ENCODE measurements at places on chromosomes 2 and 18.

DNA sequence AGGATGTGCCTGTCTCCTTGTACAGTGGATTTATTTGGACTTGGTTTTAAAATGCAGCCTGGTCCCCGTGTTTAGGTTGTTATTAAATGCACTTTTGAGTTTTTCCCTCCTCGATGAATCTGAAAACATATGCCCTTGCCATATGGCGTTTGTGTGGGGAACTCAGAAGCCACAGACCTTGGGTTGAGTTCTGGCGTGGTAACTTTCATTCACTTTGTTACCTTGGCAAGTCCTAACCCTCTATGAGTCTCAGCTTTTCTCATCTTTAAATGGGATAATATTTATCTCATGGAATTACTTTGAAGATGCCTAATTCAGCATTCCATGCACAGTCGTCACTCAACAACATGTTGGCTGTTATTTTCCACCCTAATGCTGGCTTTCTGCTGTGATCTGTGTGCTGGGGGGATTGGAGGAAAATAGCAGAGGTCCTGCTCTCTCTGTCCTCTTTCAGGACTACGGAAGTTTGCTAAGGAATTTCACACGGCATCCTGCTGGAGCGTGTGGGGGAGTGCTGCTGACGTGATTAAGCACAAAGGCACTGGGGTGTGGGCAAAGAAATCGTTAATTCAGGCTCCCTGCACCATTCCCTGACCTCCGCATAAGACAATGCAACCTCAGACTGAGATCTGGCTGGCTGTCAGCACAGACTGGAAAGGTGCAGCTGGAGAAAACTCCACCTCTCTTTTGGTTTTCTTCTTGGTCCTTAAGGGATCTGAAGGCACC is 61.7 kb downstream of the LDLRAD4 start:
- peak; percentile 22 for DNase-seq

- DNase-seq: no peak
Observed at GRCh38 chr18:35680139-35680551, 98.6 kb downstream of the GALNT1 start.

DNA sequence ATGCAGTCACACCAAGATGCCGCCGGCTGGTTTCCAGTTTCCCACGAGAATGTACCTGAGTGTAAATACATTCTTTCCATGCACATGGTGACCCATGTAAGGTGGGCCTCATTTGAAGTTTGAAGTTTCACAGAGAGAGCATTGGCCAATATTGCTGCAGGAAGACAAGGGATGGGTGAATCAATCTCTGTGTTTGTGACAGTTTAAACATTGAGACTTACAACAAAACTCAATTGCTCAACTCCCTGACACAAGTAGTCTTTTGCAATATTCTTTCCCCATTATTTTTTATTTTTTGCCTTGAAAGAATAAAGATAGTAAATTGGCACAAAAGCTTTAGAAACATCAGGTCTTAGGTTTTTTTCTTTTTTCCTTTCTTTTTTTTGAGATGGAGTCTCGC is 5.1 kb downstream of the SERPINB2 start:
- no peak for DNase-seq

- no peak for DNase-seq
Observed at GRCh38 chr2:37585295-37585908, 86.0 kb downstream of the CDC42EP3 start.

DNA sequence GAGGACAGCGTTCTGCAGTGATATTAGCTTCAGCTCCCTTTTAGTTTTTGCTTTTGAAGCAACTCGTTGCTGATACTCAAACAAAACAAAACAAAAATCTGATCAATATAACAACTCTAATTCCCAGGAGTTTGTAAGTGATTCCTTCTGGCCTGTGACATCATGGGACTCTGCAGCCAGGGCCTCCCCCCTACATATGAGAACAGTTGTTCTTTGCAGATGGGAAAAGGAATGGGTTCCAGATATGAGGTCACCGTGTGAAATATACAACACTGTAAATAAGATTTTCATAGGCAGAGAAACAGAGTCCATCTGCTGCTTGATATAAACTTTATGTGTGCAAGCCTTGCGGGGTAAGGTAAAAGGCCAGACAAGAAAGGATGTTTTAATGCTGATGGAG is 56.7 kb downstream of the DIS3L2 start:
- DNase-seq: no peak

GRCh38 chr18:69401226-69401971 is 711 bp downstream of the DOK6 start:
- no peak for DNase-seq

DNA sequence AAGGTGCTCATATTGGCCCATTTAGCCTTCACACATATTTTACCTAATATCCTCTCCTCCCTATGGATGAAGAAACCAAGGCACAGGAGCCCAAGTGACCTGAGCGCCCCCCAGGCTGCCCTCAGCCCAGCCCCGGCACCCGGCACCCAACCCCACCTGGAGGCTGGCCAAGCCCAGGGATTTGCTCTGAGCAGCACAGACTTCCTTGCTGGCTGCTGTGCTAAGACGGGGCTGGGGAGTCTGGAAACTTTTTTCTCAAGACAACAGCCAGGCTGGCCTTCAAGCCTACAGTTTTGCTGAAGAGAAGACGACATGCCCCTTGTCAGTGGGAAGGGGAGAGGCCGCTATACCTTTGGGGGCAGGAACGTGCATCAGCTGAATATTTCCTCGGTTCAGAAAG is 52.7 kb upstream of the LAMA1 start:
- DNase-seq: no peak

DNA sequence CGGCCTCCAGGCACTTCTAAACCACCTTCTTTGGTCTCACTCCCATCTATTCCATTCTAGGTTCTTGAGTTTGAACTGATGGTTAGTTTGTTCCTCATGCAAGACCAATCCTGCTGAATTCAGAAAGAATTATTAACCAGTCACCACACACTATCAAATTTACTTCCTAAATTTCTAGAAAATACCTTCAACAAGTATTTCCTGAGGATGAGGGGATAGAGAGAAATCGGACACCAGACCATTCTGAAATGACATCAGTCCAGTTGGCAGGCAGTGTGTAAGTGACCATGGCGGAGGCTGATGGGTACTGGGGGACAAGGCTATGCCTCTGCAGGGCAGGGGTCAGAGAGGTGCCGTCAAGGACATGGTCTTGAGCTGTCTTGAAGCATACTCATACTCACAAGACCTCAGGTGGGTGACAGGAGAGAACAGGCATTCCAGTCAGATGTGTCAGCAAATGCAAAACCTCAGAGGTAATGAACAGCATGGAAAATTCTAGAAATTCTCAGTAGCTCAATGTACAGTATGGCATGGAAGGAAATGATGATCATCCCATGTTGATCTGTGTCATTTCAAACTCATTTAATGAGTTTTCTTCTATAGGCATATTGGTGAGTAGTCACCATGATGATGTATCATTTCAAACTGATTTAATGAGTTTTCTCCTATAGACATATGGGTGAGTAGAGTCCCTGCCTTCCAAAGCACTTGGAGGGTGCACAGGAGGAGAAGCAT is 119.6 kb downstream of the DDX1 start:
- no peak for DNase-seq

GRCh38 chr2:198657512-198658121 is 800.1 kb downstream of the SATB2 start:
- no peak for DNase-seq

DNA sequence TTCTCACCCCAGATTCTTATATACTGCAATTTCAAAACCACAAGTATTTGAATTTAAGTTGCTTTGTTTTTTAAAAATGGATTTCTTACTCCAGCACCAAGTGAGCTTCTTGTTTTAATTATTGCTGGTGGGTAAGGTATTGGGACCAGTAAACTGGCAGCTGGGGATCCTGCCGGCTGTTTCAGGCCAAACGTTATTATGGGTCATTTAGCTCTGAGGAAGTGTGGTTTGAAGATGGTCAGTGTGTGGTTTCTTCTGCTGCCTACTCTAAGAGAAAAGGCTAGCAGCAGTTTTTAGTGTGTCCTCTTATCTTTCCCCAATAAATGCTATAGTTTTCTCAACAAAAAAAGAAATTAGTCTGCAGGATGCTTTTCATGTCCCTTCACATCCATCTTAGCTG is 30.6 kb downstream of the CFAP221 start:
- DNase-seq: no peak

- no peak for DNase-seq
Observed at GRCh38 chr2:240469239-240469636, 33.8 kb downstream of the GPC1 start.

GRCh38 chr2:95374029-95374428 is 28.5 kb upstream of the FAHD2A start:
- no peak for DNase-seq

DNA sequence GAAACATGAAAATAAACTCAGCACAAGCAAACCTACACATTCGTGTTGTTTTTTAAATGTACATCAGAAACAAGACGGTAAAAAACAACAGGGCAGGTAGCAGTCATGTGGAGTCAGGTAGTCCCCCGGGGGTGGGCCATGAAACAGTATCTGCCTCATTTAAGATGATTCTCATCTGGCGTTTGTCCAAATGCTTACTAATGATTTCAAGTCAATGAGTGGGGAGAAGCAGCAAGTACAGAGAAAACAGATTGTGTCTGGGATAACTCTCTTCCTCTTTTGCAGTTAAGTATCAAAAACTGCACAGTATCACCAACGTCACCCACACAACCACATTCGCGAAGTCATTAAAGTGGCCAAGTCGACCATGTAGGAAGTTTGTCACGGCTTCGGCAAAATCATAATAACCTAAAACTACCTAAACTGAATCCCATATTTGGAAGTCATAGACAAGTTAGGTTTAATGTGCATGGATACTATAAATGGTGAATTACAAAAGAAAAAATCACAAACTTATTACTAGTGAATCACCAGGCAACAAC is 1.3 kb downstream of the LAPTM4A start:
- no peak for DNase-seq

DNA sequence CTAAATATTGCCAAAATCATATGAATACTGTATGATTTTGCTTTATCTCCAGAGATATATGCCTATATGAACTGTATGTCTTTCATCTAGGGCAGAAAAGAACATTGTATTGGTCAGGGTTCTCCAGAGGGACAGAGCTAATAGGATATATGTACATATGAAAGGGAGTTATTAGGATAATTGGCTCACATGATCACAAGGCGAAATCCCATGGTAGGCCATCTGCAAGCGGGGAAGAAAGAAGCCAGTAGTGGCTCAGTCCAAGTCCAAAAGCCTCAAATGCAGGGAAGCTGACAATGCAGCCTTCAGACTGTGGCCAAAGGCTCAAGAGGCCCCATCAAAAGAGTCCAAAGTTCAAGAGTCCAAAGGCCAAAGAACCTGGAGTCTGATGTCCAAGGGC is 209.9 kb downstream of the RNF144A start:
- no peak for DNase-seq

GRCh38 chr2:125479143-125479636 is 1176.8 kb upstream of the GYPC start:
- no peak for DNase-seq

GRCh38 chr2:86011449-86011941 is 94.2 kb downstream of the POLR1A start:
- DNase-seq: no peak

DNA sequence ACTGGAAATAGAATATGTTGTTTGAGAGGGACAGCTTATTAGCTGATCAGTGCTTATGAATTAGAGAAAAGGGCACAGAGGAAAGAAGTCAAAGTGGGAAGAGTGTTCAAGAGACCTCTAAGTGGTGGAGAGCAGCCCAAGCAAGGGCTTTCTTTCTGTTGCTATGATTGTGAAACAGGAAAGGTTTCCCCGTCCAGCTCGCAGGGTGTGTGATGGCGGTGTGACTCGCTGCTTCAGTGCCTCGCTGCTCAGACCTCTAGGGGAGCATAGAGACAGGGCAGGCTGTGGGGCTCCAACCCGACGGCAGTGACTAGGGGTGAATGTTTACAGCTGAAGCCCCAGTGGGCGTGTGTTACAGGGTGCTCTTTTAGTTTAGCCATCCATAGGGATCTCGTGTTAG is 166.5 kb upstream of the COPS8 start:
- no peak for DNase-seq

GRCh38 chr2:10911291-10912075 is at the start of gene KCNF1:
KCNF1 (plus strand) TSS chr2:10911934; CDS start chr2:10912427, 493 bp downstream.
- DNase-seq: no peak

- no peak for DNase-seq
Observed at GRCh38 chr18:58525928-58526424, 102.9 kb downstream of the ALPK2 start.

DNA sequence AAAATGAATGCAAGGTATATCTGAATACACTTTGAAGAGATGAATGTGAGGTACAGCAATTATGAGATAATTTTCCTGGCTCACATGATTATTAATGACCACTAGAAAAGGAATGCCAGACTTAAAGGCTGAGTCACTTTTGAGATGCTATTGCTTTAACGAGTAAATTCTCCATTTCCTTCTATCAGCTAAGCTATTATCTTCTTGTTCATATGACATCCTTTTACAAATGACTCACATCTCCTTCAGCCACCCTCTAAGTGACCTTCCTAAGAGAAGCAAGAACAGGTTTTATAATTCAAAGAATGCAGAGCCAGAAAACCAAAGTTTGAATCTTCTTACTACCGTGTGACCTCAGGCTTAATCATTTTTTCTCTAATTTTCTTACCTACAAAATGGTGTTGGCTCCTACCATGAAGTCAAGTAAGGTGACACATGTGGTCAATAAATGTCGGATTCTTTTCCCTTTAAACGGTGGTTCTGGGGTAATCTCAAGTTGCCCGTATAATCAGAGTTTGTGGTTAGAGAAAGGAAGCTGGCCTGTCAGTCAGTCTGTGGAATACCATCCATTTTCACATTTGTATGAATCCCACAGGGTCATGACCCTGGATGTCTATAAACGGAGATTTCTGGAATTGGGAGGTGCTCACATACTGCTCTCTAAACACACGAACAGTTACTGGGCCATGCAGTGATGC is 184.0 kb upstream of the PID1 start:
- DNase-seq: no peak

DNA sequence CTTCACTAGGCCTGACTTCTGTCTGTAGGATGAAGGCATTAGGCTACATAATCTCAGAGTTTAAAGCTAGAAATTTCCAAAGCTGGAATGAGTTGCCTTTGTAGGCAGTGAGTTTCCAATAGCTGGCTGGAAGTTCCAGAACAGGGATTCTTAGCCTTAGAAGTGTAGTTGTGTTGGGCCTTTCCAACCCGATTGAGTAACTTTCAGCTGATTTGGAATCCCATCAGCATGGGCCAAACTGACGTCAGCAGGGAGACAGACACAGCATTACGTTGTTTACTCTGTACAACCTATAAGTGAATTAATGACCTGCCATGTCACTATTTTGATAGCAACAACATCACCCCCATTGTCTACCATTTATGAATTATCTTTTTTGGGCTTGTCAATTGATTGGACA is 56.9 kb downstream of the SETBP1 start:
- no peak for DNase-seq

GRCh38 chr2:180823546-180824141 is 156.8 kb upstream of the UBE2E3 start:
- no peak for DNase-seq

GRCh38 chr2:126317790-126318431 is 338.0 kb upstream of the GYPC start:
- no peak for DNase-seq

DNA sequence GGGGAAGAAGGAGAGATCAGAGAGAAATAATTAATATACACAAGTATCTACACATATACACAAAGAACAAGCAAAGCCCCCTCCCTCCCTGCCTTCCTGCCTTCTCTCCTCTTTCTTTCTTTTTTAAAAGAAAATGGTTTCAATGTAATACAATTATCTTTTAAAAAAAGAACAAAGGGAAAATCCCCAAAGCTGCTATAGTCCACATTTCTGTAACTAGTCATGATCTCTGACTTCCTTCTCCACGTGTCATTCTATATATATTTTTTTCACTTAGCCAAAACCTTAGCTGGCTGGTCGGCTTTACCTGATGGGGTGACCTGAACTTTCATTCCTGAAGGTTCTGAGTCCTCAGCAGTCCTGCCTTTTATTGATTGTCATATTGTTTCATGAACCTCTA is 44.3 kb downstream of the MAP3K20 start:
- DNase-seq: no peak

- DNase-seq: no peak
Observed at GRCh38 chr2:152743002-152743401, 24.6 kb downstream of the ARL6IP6 start.

All from cerebellar nuclear complex (tissue), 1 donor.